ENCODE measurements at places on chromosomes 16 and 17.

GRCh38 chr16:68013440-68013839, 2.3 kb downstream of the DPEP2NB start:
- no peak for DNase-seq

- no peak for DNase-seq
Observed at GRCh38 chr17:79372470-79373238, 238.2 kb downstream of the RBFOX3 start.

DNA sequence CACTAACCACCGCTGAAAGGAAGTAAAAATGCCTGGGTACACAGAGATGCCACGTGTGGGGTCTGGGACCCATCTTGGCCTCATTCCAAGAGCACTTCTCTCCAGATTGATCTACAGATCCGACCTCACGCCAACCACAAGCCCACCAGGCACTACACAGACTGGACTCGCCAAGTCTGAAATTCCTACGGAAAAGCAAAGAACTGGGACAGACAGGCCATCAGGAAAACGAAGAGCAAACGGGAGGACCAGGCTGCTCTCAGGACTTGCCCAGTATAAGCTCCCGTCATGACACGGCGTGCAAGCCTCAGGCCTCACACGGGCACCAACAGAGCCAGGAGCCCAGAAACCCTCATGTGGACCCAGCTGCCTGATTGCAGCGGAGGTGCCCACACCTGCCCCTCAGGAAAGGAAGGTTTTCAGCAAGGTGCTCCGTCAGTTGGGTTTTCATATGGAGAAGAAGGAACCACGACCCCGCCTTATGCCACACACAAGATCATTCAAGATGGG, 20.1 kb upstream of the C16orf95 start:
- DNase-seq: no peak

DNA sequence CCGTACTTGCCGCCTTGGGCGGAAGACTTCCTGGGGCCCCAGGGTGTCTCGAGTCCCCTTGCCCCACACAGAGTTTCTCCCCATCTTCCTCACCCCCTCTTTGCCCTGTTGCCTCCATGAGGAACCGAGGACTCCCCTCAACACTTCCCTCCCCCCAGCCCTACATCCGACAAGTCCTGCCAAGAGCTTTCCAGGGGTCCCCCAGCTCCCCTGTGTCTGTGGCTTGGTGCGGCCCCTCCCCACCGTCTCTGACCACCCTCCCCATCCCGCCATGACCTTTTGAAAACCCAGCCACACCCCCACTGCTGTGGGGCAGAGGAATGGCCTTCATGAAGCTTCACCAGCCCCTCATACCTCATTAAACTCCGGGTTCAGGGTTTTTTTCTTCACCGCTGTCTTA, 11.4 kb downstream of the SCGB1C2 start:
- DNase-seq: no peak

GRCh38 chr16:55678161-55678821, 22.5 kb downstream of the SLC6A2 start:
- DNase-seq: no peak

- DNase-seq: no peak
Observed at GRCh38 chr16:81860287-81861266, 81.5 kb downstream of the PLCG2 start.

GRCh38 chr17:58932956-58933355, 173.7 kb downstream of the TRIM37 start:
- no peak for DNase-seq

GRCh38 chr17:78502611-78503148, 74.5 kb downstream of the DNAH17 start:
- no peak for DNase-seq

DNA sequence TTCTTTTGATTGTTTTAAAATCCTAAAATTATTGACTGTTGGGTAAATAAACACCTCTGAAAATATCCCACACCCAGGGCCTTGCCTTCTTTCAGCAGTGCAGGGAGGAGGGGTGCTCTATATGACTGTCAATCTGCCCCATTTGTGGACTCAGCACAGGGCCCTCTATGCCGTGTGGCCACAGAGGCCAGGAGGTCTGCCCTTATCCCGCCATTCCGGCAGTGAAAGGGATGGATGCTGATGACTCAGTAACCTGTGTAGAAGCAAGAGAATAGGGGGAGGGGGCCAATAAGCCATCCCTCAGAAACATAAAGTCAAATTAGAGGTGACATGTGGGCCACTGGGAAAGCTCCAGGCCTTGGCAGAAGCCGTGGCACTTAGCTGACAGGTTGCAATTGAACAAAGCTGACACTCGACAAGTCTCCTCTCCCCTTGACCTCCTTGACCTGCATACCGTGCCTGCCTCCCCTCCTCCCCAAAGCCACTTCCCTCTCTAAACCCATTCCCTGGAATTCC, 281.4 kb upstream of the DYNLRB2 start:
- no peak for DNase-seq

GRCh38 chr16:2270588-2271470, 2.9 kb upstream of the RNPS1 start:
- DNase-seq: no peak

GRCh38 chr16:12016291-12016947, 39.9 kb downstream of the SNX29 start:
- DNase-seq: no peak

DNA sequence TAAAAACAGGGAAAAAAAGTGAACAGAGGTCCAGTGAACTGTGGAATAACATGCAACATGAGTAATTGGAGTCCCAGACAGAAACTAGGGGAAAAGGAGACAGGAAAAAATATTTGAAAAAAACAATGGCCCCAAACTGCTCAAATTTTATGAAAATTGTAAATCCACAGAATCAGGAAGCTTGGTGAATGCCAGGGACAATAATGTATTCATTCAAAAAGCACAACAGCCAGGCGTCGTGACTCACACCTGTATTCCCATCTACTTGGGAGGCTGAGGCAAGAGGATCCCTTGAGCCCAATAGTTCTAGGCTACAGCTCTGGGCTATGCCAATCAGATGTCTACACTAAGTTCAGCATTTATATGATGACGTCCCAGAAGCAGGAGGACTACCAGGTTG, 23.7 kb downstream of the NCOR1 start:
- DNase-seq: no peak
